ENCODE measurements at places on chromosomes 2 and 18.

DNA sequence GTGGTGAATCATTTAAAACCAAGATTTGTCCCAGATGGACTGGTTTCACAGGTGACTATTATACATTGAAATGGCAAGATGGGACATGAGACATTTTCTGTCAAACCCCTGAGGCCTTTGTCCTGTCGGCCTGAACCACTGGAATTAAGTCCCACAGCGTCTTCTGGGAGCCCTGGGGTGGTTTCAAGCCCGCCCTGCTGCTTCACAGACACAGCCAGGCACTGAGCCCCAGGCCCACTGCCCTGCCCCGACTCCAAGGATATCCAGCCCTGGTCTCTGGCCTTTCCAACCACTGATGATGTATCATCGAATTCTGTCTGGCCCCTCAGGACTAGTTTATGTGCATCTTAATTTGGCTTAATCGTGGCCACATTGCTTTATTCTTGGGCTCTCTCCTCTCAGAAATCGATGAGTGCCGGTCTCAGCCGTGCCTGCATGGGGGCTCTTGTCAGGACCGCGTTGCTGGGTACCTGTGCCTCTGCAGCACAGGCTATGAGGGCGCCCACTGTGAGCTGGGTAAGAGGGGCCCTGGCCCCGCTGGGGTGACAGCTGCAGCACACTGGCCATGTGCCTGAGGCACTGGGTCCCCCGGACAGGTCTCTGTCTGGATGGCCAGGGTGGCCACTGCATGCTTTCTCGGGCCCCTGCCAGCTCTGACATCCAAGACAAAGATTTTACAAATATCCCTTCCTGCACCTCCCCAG lies 39.5 kb downstream of the MTERF4 start:
- no peak for DNase-seq

DNA sequence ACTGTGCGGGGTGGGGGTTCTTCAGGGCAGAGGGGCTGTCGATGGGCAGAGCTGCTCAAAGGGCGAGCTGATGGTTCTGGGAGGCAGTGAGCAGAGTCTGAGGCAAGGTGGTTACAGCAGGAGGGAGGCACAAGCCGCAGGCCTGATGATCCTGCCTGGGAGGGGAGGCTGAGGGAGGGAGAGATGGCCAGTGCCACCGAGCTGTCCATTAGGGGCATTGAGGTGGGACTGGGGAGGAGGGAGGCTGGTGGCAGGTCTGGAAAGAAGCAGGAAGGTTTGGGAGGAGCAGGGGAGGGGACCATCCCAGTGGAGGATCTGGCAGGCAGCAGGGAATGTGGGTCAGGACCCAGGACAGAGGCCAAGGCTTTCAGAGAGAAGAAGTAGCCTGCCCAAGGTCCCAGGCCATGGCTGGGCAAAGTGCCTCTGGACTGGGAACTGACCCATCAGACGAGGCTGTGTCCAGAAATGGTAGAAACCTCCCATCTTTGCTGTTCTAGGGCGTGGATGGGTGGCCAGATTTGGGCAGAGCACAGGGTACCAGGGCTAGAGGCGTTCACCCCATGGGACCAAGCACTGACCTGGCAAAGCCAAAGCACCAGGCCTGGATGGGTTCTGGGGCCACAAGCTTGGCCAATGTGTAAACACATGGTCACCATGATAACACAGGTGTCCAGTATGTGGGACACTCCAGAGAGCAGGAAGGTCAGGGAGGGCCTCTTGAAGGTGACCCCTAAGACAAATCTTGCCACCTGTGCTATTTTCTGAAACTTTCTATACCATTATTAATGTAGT lies 55.5 kb downstream of the INHBB start:
- DNase-seq, result no peak

GRCh38 chr2:1618191-1618961 lies 125.9 kb downstream of the PXDN start:
- DNase-seq, result no peak

GRCh38 chr2:224850081-224850480 lies 133.9 kb upstream of the CCDC195 start:
- DNase-seq, result no peak

DNA sequence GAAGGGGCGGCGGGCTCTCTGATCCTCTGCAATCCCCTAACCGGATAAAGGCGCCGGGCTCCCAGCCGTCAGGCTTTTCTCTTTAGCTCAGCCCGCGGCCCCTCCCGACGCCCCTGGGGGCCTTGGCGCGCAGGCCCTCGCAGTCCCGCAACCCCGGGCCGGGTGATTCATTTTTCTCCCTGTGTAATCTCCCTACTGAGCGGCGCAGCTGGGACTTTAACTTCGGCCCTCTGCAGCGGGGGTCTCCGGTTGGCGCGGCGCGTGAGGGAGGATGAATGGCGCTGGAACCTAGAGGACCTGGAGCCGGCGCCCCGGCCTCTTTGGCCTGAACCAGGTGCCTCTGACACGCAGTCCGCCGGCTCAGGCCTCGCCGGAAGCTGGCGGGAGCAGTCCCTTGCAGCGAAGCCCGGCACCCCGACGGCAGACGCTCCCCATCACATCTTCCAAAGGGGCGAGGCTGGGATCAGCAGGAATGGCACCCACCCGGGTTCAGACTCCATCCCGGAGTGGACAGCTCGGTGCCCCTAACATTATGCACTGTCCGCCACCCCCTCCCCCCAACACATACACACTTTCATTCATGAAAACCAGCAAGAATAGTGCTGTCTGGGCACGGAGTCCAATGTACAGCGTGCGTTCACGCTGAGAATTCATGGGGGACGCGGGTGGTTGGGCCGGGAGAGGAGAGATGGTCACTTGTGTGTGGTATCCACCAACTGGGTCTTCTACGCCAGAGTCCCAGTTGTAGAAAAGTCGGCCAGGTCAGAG lies 1.2 kb downstream of the CNGA3 start:
- no peak for DNase-seq

DNA sequence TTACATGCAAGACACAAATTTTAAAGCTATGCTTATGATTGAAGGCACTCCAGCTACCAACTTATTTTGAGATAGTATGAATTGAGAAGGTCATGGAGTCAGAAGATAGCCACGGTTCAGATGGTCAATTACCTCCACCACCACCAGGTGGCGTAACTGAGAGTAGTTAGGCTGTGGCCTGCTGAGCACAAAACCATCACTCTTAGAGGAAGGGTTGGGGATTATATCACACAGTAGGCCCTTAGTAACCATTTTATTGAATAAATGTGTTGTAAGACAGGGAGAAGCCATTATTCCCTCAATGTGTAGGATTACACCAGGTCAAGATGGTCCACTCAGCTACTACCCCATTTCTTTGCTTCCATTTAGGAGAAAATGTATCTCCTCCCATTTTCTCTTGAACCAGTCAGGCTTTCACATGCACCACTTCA lies 18.8 kb downstream of the KLHL41 start:
- DNase-seq, result peak; percentile 67

DNA sequence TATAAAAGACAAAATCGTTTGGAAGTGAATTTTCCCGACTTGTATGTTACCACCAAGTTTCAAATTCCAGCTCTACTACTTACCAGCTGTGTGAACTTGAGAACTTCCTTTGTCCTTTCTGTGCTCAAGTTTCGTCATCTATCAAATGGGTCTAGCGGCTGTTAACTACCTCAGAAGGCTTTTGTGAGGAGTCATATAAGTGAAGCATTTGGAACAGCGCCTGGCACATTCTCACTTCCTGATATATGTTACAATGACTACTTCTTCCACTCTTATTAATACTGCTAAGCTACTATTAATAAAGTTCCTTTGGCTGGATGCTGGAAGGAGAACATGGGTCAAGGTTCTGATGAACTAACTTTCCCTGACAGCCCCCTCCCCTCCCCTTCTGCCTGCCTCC lies 104.5 kb downstream of the MEIS1 start:
- no peak for DNase-seq

DNA sequence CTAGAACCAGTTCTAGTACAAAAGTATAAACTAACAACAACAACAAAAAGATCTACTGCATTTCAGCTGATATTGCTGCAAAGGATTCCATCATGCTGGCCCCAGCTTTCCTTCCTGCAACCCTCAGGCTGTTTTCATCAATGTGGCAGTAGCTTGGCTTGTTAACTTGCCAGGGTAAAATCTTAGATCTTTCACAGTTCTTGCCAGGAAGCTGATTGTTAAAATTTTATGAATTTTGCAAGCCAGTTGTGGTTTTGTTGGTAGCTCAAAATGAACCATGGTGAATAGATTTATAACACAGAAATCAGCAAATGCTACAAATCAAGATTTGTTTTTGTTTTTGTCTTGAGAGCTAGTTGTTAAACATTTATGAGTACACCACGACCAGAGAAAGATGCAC lies 19.3 kb downstream of the CCDC178 start:
- no peak for DNase-seq

- no peak for DNase-seq
These were observed 53.8 kb upstream of the SLC5A7 start for GRCh38 chr2:107932488-107932887.

DNA sequence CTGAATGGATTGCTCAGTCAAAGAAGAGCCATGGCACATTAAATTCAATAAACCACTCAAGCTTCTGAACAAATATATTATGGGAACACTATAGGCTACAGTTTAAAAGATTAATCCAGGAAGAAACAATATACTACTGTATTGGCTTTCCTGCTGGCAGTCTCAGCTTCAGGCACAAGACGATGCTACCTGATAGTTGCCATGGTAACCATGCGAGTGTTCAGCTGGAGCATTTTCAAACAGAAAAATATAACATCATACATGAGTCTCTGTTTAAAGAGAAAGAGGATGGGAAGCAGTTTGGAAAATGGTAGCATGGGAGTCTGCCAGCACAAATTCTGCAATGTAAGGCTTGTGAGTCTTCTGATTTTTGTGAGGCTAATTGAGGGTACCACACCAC lies 65.9 kb upstream of the CPO start:
- no peak for DNase-seq

DNA sequence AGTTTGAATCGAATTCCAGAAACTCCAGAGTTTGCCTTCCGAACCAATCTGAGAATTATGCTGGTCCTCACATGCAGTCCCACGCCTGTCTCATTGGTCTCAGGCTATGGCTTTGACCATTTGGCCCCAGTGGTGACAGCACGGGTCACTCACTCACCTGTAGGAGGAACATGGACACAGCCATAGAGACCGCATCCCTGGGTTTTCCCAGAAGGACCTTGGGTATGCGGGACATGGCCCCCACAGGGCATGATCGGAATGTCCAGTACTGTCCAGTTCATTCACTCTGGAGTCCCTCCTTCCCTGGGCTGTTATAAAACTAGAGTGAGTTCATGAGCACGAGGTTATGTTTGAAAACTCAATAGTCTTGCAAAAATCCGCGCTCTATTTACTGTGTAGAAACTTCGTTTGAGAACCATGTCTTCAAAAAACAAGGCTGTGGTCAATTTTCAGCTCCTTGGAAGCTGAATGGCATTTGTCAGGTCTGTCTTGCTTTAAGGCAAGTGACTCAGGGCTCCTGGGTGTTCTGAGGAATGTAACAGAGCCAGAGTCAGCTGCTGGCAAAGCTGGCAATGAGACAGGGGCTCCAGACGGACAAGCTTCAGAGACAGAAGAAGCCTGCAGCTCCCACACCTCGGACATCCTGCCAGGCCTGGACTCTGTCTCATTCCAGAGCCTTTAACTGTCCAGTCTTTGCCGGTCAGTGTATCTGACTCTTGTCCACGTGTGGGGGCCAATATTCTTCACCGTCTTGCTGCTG lies 86.7 kb upstream of the TMEM18 start:
- no peak for DNase-seq

DNA sequence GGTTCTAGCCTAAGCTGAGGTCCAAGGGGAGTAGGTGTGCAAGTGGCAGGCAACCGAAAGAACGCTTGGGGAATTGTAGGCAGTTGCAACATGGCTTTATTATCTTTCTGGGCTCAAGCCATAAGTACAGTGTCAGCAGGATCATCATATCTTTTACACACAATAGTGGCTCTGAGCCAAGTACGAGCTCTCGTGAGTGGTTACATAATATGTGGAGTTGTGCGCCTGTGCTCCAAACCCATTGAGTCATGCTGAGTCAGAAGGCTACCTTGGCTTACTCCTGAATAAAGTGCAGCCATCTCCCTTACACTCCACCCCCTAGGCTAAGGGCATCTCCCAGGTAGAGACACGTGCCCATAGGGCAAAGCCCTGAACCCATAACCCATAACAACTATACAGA lies 233.9 kb downstream of the SATB2 start:
- no peak for DNase-seq

All from iPS DF 6.9 (cell line).